T-helper 17 cell (primary cell): ENCODE measurements at places on chromosomes 11 and 22.

- no peak for DNase-seq
Measured at GRCh38 chr11:130269326-130269943, 45.3 kb downstream of the ZBTB44 start.

- DNase-seq = no peak
Measured at GRCh38 chr11:94768602-94769541, 716 bp downstream of the AMOTL1 start.

DNA sequence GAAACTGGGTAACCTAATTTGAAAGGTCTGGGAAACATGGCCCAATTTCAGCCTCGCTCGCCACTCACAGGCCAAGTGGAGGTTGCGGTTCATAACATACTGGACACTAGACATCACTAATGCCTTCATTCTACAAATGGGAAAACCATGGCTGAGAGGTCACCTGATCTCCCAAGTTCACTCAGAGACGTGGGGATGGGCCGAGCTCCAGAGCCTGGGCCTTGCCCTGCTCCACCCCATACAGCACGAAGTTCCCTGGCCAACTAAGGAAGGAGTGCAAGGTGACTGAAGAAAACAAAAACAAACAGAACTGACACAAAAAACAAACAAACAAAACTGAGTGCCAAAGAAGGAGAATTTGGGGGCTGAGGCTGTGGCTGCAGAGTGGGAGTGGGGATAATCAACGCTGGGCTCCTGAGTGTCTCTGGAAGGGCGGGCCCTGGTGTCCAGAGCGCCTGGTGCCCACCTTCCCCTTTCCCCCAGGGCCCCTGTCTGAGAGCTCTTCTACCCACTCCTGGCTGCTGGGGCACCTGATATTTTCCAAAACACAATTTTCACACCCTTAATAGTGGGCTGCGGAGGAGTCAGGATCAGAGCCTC, 46.5 kb upstream of the ADA2 start:
- no peak for DNase-seq

- no peak for DNase-seq
Measured at GRCh38 chr22:17675584-17675983, 37.0 kb downstream of the BCL2L13 start.

DNA sequence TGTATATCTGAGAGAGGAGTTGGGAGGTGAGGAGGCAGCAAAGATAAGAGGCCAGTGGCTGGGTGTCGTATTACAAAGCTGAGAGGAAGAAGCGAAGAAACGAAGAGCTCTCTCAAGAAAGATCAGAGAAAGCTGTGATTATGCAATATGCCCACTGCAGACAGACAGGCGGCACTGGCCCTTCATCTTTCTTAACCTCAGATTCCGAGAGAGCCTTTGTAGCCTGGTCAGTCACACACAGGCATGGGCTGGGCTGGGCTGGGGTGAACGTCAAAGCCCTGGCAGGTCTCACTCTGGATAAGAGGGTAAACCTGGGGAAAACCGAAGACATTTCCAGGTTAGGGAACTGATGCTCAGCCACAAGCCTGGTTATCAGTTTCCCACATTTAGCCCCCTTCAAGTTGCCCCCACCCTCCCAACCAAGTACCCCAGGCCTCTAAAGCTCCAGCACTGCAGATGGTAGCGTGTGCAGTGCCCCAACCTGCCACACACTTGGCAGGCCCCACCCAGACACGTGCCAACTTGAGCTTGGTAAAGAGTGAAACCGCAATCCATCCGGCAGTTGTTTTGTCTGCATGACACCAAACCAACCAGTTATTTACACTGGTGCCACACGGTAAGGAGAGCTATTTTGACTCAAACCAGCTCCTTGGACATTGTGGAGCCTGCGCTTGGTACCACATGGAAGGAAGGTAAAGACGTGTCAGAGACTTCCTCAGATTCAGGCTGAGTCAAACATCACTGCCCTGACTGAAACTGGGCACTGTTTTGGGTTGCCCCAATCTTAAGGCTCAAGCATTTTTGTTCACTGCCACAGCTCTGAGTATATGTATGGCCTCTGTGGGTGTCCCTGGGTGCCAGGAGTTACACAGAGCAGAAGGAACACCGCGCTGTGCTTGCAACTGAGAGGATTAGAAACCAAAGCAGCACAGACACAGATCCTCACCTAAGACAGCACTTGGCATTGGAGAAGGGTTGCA, 135.9 kb downstream of the FDX1 start:
- DNase-seq = no peak

GRCh38 chr11:95734009-95734572, 55.5 kb downstream of the FAM76B start:
- no peak for DNase-seq

DNA sequence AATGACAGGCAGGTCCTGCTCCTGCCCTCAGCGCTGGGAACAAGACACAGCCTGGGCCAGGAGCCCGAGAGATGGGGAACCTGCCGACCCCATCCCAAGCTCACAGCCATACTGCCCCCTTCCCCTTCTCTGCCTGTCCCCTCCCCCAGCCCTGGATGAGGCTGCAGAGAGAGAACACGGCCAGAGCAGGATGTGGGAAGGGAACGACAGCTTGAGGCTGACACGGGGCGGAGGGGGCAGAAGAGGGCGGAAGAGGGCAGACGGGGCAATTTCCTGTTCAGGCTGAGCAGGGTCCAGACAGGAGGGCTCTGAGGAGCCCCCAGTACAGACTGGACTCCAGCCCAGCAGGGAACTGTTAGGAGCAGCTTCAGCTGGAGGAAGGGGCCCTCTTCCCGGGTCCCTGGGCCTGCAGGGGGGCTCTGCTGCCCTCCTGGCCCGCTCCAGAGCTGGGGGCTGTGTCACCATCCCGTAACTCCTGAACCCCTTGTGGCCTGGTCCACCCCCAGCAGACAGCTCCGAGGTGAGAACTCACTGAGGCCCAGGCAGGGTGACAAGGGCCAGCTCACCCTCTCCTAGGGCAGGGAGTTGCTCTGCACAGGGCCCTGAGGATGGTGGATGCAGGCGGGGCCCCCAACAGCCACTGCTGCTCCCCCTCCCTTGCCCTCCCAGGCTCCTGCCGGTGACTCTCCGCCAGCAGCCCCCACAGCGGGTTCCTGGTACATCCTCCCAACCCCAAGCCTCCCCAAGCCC, 5.7 kb downstream of the CTSD start:
- DNase-seq = no peak

DNA sequence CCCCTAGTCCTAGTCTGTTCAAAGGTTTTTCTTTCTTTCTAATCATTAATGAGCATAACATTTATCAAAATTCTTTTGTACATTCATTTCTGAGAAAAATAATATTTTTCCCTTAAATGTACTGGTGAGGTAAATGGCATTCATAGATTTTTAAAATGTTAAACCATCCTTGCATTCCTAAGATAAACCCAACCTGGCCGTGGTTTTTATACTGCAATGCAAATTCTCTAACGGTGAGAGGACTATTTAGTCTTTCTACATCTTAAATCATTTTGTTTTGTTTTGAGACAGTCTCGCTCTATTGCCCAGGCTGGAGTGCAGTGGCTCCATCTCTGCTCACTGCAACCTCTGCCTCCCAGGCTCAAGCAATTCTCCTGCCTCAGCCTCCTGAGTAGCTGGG, 40.6 kb downstream of the TRMU start:
- no peak for DNase-seq

- DNase-seq = no peak
Measured at GRCh38 chr11:103029401-103029800, 62.6 kb downstream of the DCUN1D5 start.

- DNase-seq = no peak
Measured at GRCh38 chr11:116179401-116179800, 593.4 kb downstream of the BUD13 start.

DNA sequence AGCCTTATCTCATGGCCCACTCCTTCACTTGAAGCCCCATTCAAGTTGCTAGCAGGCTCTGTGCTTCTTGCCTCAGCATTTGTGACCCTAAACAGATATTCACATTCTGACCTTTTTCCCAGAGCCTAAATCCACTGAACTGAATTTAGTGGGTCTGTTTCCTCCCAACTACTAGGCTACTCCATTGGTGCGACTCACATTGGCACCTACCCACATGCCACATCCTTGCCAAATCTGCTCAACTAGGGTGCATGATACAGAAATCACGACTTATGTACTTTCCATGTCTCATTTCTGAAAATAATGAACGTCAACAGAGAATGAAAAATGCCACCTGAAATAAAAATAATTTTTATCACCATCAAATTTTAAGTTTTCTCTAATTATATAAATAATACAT, 8.4 kb upstream of the MMP12 start:
- DNase-seq = no peak

- no peak for DNase-seq
Measured at GRCh38 chr11:10095412-10096208, 198.4 kb downstream of the SBF2 start.

DNA sequence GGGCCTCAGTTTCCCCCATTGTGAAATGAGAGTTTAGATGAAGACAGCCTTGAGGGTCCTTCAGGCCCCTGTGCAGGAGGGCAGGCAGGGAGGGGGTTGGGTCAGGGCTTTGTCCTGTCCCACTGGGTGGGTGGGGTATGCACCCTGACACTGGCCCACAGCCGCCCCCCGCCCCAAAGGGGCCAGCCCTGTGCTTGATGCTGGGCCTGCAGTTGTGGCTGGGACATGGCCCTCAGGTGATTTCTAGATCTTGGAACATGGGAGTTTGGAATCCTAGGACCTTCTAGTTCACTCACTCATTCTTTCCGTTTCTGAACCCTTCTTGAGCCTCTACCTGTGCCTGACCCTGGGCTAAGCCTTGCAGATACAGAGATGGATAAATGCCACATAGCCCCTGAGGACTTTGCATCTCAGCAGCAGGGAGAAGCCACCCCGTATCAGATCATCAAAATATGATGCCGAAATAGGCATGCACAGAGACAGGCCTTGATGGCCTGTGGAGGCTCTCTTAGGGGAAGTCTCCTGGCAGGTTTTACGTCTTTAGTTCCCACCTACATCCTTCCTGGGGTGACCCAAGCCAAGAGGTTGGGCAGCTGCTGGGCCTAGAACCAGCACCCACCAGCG, 76.0 kb downstream of the FBLN1 start:
- DNase-seq = no peak

DNA sequence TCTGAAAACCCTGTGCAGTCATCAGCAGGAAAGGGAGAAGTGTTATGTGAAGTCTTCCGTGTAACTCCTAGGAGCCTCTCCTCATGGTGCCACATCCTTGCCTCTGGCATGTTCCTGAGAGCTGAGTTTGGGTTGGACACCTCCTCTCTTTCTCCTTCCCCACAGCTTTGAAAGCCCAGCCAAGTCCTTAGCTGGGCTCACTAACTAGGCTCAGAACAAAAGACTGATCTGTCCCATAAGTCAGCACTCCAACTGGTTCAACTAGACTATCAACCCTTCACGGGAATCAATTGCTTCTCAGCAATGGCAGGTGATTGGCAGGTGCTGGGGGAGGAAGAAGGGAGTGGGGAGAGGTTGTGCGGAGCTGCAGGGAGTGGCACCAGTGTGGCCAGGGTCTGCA, 509.9 kb upstream of the B3GAT1 start:
- DNase-seq = no peak

DNA sequence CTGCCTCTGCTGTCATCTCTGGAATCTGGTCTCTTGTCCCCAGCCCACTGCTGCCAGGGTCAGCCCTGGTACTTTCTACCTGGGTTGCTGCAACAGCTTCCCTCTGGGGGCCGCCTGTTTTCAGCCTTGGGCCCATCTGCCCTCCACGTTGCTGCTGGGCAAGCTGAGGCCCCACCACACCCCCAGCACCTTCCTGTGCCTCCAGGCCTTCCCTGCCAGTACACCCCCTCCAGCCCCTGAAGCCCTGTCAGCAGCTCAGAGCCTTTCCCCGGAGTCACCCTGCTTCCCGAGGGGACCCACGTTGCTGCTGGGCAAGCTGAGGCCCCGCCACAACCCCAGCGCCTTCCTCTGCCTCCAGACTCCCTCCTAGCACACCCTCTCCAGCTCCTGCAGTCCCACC, 3.3 kb upstream of the SAMM50 start:
- no peak for DNase-seq

DNA sequence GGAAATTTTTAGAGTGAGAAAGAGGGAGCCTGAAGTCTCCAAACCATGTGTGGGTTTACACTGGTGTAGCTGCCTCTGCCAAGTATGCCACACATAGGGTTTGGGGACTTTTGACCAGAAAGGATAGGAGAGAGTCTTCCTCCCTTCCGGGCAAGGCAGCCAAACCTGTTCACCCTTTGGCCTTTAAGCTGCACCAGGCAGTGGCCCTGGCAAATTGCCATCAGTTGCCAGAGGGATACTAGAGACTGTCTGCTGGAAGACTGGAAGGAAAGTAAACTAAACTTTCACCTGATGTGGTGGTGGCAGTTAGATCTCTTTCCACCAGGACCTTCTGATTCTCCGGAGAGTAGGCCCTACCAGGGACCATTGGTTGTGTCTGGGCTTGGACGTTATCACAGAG, 1263.2 kb downstream of the FAM181B start:
- no peak for DNase-seq

DNA sequence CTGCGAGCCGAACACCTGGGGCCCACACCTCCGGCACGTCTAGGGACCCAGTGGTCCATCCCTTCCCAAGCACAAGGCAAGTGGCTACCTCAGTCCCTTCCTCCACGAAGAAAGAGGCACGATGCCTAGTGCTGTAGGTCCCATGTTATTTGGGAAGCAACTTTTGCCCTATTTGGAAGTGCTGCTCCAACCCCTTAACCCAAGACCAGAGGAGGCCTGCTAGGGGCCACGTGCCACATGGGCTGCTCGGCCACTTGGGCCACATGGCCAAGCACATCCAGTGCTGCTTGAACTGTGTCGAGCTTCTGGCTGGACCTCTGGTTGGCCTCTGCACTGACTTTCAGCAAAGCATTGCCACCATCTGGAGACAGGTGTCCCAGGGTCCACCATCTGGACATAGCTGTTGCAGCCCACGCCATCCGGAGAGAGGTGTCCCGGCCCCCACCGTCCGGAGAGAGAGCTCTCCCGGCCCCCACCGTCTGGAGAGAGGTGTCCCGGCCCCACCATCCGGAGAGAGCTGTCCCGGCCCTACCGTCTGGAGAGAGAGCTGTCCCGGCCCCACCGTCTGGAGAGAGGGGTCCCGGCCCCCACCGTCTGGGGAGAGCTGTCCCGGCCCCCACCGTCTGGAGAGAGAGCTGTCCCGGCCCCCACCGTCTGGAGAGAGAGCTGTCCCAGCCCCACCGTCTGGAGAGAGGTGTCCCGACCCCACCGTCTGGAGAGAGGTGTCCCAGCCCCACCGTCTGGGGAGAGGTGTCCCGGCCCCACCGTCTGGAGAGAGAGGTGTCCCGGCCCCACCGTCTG, 6.5 kb upstream of the B4GALNT4 start:
- DNase-seq = no peak
